ENCODE measurements at places on chromosomes 12 and 14.

GRCh38 chr14:65495196-65495595 lies 82.7 kb downstream of the FUT8 start:
- peak; percentile 32 for DNase-seq

DNA sequence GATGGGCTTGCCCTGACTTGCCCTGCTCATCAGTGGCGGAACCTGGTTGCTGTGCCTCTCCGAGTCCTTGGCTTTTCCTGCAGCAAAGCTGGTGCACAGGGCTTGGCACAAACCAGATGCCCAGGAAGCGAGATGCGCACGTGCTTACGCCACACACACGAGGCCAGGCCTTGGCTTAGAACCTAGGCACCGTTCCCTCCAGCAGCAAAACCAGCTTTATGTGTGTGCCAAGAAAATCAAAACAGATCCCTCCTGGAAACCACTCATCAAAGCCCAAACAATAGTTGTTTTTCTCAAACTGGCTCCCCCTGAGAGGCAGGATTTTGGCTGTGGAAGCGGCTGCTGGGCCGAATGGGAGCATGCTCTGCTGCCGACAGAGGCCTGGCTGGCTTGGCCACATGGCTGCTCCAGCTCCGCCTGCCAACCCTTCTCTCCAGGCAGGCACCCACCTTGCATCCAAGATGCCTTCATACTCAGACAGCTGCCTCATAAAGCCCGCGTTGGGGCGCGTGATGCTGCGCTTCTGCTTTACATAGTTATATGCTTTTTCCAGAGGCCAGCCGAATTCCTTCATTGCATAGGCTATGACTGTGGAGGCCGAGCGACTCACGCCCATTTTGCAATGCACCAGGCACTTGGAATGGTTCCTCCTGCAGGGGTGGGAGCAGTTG lies 58.7 kb downstream of the SSH1 start:
- peak; percentile 65 for DNase-seq

GRCh38 chr12:53192531-53193021 lies 11.9 kb upstream of the CSAD start:
- DNase-seq = no peak

DNA sequence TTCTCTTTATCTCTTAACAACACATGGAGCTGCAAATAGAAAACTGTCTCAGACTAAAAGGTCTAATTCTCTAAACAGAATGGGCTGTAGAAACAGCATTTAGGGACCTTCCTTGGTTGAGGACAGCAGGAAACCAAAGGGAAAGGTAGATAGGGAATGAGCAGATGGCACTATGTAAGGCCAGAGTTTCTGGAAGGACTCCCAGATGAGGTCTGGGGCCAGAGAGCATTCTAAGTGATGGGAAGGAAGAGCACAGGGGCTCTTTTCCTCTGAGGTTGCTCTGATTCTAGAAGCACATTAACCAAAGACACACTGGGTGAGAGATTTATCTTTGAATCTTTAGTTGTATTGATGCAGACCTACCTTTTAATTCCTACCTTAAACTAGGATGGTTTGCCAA lies 79.4 kb downstream of the TPH2 start:
- no peak for DNase-seq

DNA sequence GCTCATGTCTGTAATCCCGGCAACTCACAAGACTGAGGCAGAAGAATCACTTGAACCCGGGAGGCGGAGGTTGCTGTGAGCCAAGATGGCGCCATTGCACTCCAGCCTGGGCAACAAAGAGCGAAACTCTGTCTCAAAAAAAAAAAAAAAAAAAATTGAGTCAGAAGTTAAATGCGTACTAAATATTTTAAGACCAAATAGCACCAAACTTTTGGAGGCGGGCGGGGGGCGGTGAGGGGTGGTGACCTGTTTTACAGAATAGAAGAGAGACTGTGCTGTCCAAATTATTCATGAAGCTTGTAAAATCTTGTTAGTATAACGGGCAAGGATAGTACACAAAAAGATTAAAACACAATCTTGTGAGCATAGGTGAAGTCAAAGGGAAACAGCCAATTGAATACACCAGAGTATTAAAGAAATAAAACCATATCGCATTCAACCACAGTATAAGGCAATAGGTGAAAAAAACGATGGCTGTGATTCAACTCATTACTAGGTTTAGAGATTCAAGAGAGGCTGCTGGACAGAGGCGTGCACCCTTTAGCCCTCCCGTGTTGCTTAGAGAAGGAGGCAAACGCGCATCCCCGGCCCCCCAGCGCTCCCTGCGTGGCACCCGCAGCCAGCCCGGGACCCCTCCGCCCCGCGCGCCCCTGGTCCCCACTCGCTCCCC lies 571 bp downstream of the ZNF891 start:
- DNase-seq = peak; percentile 51

GRCh38 chr12:122291431-122291830 lies 25.1 kb upstream of the VPS33A start:
- DNase-seq = no peak

DNA sequence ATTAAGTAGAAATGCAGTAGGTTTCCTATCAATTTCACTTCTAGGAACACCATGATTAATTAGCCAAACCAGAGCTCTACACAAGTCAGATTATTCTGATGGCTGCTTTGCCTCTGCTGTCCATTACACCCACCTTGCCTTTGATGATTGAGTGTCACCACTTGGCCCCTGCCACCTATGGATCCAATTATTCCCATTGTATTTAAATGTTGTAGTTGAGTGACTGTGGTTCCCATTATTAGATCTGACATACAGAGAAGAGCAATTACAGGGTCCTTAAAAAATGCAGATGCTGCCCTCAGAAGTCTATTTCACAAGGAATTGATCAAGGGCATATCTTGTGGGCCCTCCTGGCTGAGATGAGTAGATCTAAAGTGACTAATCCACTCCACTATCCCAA lies 39.5 kb upstream of the SLC38A4 start:
- DNase-seq = no peak

- DNase-seq = peak; percentile 61
Observed at GRCh38 chr12:14723763-14724162, 27.4 kb upstream of the GUCY2C start.

DNA sequence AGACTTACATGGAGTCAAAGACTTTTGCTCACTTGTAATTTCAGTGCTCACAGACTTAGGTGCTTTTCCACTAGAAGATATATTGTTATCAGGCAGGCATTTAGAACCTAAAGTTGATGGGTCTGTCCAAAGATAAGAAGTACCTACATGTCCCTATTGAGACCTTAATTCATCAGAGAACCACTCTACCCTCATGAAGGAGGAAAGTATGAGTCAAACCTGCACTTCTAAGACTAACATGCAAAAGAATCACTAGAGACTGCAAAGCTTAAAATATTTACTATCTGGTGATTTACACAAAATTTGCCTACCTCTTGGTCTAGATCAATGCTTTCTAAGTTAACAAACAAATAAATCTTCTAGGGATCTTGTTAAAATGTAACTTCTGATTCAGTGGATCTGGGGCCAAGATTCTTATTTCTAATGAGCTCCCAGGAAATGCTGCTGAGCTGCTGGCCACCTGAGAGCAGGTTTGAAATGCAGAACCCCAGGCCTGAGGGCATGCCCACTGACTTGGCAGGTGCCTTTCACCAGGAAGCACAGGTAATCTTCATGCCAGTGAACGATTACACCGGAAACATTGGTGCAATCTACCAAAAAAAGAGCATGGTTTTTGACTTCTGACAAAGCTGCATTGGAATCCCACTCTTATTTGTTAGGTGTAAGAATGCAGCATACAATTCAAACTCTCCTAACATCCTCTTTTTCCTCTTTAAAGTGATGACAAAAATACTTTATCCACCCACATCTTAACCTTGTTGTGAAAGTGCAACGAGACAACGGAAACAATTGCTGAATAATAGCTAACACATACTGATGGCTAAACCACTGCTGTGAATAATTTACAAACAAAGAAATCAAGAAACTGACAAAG lies 214.2 kb downstream of the ADAMTS20 start:
- DNase-seq = no peak

- DNase-seq = no peak
Observed at GRCh38 chr14:47207617-47208016, 467.8 kb downstream of the MDGA2 start.

DNA sequence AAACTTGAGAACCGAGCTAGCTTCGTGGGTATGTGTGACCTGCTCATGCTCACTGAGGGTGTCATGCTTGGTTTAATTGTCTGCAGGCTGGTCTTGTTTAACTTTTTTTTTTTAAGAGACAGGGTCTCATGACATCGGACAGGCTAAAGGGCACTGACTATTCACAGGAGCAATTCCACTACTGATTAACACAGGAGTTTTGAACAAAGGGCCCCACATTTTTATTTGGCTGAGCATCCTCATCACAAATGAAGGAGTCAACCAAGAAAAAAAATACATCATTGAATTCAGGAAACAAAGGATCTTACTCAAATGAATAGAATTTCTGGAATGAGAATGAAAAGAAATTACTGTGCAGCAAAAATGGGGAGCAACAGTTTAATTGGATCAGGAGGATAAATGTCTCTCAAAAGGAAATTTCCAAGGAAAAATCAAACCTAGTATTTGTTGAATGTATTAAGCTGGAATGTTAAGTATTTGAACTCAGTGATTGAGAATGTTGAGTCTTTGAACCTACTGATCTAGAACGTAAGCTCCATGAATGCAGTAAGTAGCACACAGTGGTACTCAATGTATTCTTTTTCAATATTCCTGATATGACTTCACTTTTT lies 20.8 kb upstream of the PYROXD1 start:
- DNase-seq = no peak

GRCh38 chr12:51832354-51833107 lies 16.0 kb downstream of the FIGNL2 start:
- no peak for DNase-seq

DNA sequence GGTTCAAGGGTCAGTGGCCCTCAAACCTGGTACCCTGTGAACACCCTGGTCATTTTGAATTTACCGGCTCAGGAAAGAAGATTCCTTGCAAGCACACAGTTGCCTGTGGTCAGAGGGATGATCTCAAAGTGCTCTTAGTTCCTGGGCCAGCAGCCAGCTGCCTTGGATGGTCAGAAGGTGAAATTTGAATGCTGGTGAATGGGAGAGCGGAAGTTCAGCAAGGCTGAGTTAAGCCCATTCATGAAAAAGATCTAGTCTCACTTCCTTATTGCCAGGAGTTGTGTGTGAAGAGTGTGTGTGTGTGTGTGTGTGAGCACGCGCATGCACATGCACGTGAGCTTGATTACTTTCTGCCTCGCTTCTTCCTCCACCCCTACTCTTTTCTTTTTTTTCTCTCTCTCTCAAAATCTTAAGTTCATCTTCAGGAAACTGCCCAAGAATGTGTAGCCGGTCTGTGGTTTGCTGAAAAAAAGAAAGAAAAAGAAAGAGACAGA lies 155.5 kb upstream of the CCND2 start:
- peak; percentile 46 for DNase-seq

DNA sequence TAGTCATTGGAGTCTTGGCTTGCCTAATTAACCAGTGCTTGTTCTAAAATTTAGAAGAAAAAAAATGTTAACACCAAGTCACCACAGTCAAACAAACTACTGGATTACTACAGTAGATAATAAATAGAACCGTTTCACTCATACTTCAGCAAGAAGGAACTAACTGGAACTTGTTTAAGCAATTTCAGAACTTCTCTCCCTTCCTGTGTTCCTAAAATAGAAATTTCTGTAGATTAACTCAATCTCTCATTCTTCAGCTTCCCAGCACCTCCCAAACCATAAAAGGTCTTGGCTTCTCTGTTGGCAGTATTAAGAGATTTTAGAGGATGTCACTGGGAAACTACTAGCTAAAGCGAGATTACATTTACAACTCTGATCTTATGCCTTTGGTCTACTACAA lies 18.6 kb downstream of the GNS start:
- no peak for DNase-seq

- no peak for DNase-seq
Observed at GRCh38 chr14:20387576-20387975, 25.7 kb downstream of the TEP1 start.

GRCh38 chr12:104975587-104976343 lies 10.4 kb upstream of the NOPCHAP1 start:
- DNase-seq = peak; percentile 78

GRCh38 chr12:76041406-76041805 lies 9.8 kb upstream of the PHLDA1 start:
- no peak for DNase-seq

DNA sequence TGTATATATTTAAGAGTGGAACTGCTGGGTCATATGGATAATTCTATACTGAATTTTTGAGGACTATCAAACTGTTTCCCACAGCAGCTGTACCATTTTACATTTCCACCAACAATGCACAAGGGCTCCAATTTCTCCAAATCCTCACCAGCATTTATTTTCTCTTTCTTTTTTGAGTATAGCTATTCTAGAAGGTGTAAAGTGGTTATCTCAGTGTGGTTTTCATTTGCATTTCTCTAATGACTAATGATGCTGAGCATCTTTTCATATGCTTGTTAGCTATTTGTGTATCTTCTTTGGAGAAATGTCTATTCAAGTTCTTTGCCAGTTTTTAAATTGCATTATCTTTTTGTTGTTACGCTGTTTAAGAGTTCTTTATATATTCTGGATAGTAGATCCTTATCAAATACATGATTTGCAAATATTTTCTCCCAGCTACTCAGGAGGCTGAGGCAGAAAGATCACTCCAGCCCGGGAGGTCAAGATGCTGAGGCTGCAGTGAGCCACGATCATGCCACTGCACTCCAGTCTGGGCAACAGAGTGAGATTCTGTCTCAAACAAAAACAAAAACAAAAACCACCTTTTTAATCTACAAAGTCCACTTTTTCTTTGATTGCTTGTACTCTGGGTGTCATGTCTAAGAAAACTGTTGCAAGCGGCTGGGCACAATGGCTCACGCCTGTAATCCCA lies 32.8 kb downstream of the GTF2A1 start:
- no peak for DNase-seq

- no peak for DNase-seq
Observed at GRCh38 chr14:89571491-89571890, 154.5 kb upstream of the FOXN3 start.

- DNase-seq = no peak
Observed at GRCh38 chr12:26380897-26381296, 185.5 kb downstream of the SSPN start.

DNA sequence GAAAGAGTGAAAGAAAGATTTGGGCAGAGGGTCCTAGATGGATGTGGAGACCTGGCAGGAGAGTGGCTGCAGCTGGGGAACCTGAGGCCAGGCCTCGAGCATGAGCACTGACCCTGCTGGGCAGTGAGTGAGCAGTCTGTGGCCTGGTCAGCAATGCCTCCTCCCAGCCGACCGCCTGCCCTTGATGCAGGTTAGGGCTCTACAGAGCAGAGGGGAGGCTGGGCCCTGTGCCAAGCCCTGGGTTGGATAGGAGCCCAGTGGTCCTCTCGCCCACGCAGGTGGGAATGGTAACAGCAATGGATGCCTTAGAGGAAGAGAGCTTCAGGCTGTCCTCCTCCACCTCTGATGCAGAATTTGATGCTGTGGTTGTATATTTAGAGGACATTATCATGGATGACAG lies 59.8 kb downstream of the RAB35 start:
- no peak for DNase-seq

GRCh38 chr12:14373217-14373616 lies 7.7 kb downstream of the ATF7IP start:
- DNase-seq = peak; percentile 27

GRCh38 chr12:80038062-80038560 lies 61.2 kb upstream of the OTOGL start:
- no peak for DNase-seq

GRCh38 chr12:71804505-71804904 lies 35.1 kb upstream of the TBC1D15 start:
- DNase-seq = no peak

Data from amniotic epithelial cell (primary cell).